ENCODE measurements at places on chromosomes 2 and 18.

DNA sequence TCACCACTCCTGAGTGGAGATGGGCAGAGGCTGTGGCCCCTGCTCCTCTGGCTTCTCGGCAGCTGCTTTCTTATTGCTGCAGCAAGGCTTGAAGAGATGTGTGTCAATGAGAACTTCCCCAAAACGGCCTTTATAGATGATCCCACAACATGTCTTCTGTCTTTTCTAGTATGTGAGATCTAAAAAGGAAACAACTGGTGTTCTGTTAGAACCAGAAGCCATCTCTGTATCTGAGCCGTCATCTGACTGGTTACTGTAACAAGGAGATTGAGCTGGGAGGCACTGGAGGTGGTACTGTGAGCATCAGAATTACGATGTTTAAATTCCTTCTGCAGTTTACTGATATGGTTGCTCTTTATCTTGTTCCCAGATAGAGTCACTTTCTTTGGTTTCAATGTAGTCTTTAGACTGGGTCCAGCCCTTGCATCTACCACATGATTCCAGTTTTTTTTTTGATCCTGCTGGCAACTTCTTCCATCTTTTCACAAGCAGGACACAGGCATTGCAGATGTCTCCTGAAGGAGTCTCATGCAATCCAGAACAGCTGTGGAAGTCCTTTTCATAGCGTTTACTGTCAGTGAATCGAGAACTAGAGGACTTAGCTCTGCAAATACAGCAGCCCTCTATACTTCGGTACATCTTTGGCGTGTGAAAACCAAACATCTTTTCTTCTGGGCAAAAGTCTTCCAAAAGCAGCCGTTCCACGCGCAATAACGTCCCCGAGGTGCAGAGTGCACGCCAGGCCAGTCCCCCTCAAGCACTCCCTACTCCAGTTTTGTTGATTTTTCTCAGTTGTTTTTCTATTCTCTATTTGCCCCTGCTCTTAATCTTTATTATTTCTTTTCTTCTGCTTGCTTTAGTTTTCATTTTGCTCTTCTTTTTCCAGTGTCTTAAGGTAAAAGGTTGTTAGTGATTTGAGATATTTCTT is 29.7 kb downstream of the TAF4B start:
- no peak for DNase-seq

GRCh38 chr18:48902856-48903601 is 47.7 kb downstream of the SMAD7 start:
- no peak for DNase-seq

- DNase-seq: no peak
Observed at GRCh38 chr2:240911641-240912265, 5.6 kb downstream of the CROCC2 start.

DNA sequence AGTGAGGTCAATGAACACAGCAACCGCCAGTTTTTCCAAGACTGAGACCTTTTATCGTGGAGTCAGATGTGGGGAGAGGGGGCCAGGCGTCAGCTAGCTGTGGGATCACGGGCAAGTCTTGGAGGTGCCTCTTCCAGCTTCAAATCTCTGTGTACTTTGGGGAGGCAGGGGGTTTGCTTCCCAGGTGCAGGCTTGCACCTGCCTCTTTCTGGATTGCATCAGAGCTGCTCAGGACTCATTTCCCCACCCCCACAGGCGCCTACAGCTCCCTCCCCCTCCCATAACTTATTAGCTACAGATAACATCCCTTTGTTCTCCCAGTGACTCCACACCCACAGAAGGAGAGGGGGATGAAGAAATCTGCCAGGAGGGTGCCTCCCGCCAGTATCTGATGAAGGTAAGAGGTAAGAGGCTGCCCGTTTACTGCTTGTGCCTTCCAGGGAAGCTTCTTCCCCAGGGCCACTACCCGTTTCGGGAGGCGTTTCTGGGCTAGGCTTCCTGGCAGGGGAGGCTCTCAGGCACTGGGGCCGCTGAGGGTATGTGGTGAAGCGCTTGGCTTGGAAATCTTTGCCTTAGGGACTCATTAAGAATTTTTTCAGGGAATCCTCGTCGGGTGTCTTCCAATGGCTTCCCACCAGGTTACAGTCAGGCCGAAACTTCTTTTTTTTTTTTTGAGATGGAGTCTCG is 18.8 kb upstream of the MRPL33 start:
- DNase-seq: no peak

GRCh38 chr18:79223431-79223830 is 154.2 kb downstream of the ATP9B start:
- no peak for DNase-seq

DNA sequence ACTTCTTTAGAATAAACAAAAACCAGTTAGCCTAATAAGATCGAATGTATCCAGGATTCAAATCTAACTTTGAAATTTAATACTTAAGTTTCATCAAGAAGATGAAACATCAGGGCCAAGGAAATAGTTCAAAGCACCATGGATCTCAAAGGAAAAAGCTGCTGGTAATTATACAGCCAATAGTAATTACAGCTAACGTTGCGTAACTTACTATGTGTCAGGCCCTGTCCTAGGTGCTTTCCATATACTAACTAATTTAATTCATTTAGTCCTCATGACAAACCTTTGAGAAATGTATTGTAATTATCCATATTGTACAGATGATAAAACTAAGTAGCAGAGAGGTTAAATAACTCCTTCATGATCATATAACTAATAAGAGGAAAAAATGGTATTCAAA is 598.6 kb downstream of the NYAP2 start:
- no peak for DNase-seq

GRCh38 chr2:232573042-232573441 is 22.6 kb downstream of the EIF4E2 start:
- DNase-seq: no peak

- no peak for DNase-seq
Observed at GRCh38 chr2:98085649-98086048, 1.3 kb upstream of the VWA3B start.

DNA sequence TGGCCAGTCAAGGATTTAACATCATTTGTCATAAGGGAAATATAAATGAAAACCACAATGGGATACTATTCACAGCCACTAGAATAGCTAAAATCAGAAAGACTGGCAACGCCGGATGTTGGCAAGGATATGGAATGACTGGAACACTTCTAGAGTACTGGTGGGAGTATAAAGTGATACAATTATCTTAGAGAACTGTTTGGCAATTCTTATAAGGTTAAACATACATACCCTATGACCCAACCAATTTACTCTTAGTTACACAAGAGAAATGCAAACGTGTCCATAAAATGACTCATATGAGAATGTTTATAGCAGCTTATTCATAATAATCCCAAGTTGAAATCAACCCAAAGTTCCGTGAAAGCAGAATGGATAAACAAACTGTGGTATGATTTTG is 35.1 kb downstream of the MAPK4 start:
- no peak for DNase-seq

- peak; percentile 4 for DNase-seq
Observed at GRCh38 chr18:54607213-54608027, 16.4 kb downstream of the DYNAP start.

GRCh38 chr2:224436634-224437033 is 34.7 kb upstream of the FAM124B start:
- no peak for DNase-seq

DNA sequence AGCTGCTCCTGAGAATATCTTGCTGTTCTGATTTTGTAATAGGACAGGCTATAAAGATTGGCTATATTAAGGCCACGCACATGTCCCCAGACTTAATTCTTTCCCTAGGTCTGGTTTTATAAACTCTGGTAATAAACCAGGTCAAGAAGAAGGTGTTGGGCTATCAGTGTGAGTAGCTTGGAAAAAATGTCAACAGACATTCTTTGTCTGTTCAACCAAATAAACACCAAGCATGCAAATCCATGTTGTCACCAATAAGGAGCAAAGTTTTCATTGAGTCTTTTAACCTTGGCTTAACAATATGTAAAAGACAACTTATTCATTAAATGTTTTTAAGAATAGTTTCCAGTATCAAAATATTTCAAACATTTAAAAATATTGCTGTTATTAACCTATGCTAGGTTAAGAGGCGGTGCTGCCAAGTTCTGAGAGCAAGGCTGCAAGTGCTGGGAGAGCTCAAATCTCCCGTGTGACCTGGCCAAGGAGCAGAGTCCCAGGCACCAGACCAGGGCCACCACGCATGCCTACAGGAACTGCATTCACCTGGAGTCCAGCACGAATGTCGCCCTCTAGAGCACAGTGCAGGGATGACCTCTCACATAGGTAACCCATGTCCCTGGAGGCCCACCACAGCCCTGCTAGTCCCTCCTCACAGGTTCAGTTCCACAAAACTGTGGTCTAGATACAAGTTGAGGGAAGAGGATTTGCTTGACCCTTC is 120.5 kb upstream of the POU3F3 start:
- no peak for DNase-seq

- DNase-seq: peak; percentile 29
Observed at GRCh38 chr2:71071681-71072398, 3.4 kb downstream of the NAGK start.

DNA sequence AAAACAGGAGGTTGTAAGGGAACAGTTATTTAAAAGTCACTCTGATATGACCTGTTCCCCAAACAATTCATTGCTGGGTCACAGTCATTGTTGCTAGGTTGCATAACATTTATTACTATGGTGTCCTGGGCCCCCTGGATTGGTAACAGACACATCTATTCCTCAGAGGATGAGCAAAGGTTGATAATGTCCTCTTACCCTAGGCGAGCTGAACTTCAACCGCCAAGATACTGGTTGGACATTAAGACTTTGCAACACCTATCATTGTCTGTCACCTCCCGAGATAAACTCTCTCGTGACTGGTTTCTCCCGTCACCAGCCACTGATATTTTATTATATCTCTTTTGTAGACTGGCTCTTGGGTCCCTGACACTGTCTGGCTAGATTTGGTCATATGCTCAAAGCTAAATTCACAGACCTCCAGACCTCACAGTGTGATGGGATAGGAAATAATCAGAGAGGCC is 361.3 kb downstream of the ZNF521 start:
- peak; percentile 38 for DNase-seq

GRCh38 chr2:147715807-147716206 is 129.0 kb upstream of the ACVR2A start:
- DNase-seq: no peak

DNA sequence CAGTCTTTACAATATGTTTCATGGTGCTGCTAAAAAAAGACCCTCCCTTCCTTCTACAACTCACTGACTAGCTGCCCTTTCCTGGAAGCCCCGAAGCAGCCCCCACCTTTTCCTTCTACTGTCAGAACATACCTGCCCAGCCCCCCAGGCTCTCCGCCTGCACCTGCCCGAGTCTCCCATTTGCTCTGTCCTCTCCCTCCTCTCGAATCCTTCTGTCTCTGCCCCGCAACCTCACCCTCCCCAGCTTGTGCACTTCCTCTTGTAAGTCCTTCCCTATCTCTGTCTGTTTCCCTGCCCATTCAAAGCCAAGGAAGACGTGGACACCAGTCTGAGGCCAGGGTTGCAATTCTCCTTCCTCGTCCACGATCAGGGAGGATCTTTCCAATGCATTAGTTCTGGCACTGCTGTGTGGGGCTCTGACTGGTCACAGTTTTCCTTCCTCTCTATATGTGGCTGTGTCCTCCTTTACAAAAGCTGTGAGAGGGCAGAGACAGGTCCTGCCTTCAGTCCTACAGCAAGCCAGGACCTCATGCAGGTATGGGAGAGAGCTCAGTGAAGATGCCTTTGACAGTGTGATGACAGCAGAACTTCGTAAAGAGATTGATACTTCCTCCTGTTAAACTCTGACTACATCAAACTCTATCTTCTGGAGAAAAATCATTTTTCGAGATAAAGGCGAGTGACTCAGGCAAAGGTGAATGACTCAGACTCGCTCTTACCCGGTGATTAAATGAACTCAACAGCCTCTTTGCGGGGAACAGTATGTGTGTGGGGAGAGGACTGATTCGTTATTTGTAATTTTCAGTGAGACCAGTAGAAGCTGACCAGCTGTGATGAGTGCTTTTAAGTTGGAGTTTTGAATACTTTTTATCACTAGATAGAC is 14.2 kb downstream of the TNFRSF11A start:
- no peak for DNase-seq

- no peak for DNase-seq
Observed at GRCh38 chr18:52343731-52344340, 3.8 kb downstream of the DCC start.

DNA sequence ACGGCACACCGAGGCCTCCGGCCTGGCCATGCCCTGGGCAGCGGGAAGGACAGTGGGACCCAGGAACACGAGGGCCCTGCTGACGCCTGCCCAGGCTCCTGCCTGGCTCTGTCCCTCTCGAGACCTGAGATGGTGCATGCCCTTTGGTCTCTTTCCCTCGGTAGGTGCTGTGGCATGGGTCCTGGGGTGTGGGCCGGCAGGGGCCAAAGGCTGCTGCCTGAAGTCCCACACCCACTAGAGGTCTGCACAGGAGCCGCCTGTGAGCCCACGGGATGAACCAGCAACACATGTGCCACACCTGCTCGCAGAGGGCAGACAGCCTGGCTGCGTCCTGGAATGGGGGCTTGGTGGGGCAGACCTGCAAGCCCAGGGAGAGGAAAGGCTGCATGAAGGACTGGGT is 73.3 kb downstream of the NDUFA10 start:
- no peak for DNase-seq

DNA sequence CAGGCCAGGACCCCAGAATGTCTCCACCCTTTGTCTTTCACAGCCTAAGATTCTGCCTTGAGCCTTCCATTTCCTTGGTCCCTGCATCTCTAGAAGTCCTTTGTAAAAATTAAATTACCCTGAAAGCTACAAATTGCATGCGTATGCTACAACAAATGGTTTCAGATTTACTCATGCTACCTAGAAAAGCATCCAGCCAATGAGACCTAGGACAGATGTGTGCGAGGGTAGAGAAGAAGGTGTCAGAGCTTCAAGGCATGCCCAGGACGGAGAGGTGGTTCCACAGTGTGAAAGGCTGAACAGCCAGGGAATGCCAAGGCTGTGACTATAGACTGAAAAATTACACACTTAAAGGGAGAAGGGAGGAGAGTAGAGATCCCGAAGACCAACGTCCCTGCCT is 40.2 kb downstream of the CCBE1 start:
- DNase-seq: no peak

DNA sequence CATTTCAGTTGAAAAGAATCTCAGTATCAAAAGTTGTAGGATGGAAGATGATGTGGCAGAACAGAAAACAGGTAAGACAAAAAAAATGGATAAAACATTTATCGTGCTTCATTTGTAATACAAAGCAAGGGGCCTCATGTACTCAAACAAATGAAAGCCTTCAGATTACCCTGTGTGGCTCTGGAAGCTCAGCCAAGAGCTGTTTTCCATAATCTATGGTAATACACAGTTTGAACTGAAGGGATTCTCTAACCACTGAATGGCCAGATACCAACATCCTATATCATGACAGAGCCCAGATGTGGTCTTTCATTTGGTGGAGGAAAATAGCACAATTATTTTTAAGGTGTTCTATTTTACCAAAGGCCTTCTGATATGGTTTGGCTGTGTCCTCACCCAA is 272.1 kb upstream of the RND3 start:
- peak; percentile 12 for DNase-seq

- DNase-seq: peak; percentile 63
Observed at GRCh38 chr2:127175041-127175721, 44.9 kb downstream of the CYP27C1 start.

GRCh38 chr2:196291873-196292800 is 120.8 kb upstream of the STK17B start:
- peak; percentile 49 for DNase-seq

GRCh38 chr2:65731476-65731875 is 299.1 kb upstream of the SPRED2 start:
- DNase-seq: no peak

- DNase-seq: no peak
Observed at GRCh38 chr18:2843146-2843545, 3.7 kb upstream of the EMILIN2 start.
